ENCODE measurements at places on chromosomes 6 and 20.

GRCh38 chr6:137637121-137637520 is 142.9 kb upstream of the OLIG3 start:
- DNase-seq, result no peak

- DNase-seq, result no peak
These were observed 7.1 kb downstream of the VNN2 start for GRCh38 chr6:132750455-132751248.

DNA sequence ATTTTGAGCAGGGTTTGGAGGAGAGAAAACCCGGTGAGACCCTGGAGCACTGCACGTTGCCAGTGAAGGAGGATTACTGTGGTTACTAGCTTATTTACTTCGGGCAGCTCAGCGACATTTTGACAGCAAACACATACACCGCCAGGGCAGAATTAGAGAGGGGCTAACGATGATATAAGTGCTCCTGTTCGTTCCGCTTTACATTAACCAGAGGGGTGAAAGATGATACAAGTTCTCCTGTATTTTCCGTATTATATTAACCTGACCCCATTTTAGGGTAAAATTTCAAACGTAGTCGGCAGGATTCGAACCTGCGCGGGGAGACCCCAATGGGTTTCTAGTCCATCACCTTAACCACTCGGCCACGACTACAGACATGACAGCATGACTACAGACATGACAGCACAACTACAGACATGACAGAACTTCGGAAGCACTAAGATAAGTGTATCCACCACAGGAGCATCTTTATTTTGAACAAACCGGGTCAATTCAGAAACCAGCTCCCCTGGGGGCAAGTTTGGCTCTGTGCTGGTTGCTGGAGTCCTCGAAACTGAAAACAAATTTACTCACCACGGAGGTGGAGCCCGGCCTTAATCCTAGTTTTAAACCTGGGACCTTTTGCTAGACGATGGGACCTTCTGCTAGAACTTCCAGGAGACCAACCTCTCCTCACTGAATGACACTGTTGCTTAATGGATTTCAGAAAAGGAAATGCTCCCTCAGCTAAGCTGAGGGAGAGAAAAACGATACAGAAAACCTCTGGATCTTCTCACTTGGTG is 80.4 kb upstream of the ZNF184 start:
- DNase-seq, result peak; percentile 73

- DNase-seq, result no peak
These were observed 78.7 kb downstream of the PLCB4 start for GRCh38 chr20:9147547-9148024.

- no peak for DNase-seq
These were observed 35.6 kb upstream of the THBS2 start for GRCh38 chr6:169289257-169289618.

- no peak for DNase-seq
These were observed 44.5 kb downstream of the SLC52A3 start for GRCh38 chr20:723756-724155.

- no peak for DNase-seq
These were observed 115.7 kb downstream of the TOX2 start for GRCh38 chr20:44030394-44030793.

Data from H1 (cell line).